ENCODE measurements at places on chromosomes 3 and 15.

DNA sequence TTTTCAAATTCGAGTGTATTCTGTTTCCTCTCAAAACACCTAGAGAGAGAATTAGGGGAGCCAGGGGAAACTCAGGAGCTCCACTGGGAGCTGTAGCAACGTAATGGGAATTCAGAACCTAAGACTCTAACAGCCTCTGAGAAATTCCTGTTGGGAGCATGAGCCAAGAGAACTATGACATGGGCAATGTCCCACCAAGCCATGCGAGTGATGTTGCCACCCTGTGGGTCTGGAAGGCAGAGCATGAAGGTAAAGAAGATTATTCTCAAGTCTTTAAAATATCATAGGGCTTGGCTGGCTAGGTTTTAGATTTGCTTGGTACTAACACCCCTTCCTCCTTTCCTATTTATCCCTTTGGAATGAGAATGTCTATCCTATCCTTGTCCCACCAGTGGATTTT is 392.6 kb upstream of the ADAMTS9 start:
- DNase-seq: no peak

DNA sequence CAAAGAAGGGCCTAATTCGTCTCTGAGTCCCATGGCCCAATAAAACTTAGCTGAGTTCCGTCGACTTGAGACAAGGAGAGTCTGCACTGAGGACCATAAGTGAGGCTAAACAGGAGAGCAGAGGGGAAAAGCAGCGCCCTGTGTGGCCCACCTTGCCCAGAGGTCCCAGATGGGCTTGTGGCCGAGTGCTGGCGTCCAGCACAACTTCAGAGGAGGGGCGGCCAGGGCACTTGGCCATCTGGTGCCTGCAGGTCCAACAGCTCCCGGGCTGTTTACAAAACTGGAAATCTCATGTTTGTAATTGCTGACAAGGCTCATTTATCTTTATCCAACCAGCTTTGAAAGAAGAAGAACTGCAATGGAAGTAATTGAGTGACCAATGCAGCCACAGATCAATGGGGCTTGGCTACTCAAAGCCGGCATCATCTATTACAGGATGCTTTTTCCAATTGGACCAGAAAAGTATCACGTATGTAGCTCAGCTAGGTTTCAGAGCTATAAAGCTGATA is 306.3 kb downstream of the OCA2 start:
- no peak for DNase-seq

- no peak for DNase-seq
Measured at GRCh38 chr3:139928708-139929505, 6.1 kb upstream of the CLSTN2 start.

DNA sequence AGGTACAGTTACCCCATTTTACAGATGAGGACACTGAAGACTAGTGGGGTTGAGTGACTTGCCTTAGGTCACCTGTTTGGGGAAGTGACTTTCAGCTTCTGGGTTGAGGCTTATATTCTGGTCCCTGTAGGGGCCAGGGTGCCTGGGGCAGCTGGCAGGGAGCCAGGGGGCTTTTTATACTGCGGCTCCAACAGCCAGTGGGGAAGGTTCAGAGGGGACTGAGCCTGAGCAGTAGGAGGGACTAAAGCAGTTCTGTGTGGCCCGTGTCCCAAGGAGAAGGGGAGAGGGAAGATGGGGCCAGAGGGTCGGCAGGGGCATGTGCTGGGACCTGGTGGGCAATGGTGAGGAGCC is 37.7 kb downstream of the SLC6A6 start:
- DNase-seq: no peak

DNA sequence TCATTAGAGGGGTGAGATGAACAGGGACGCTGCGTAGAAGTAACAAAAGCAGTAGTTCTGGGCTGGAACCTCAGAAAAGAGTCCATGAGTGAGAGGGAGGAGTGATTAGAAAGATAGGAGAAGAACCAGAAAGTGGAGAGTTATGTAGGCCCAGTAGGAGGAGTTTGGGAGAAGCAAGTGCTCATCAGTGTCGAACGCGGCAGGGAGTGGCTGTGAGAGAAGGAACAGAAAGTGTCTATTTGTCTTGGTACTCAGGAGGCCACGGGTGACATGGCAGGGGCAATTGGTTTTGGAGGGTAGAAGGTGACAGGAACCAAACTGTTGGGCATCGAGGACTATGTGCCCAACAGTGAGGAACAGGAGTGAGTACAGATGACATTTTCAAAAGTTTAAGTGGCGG is 1.3 kb upstream of the INSYN1 start:
- no peak for DNase-seq

GRCh38 chr15:40248006-40248783 is 9.3 kb downstream of the PAK6 start:
- DNase-seq: no peak
